Activated CD4-positive, alpha-beta T cell treated with anti-CD3 and anti-CD28 coated beads, Interleukin-2, amount 50 U/mL, for 24 hours (primary cell): ENCODE measurements at places on chromosomes 3 and 15.

DNA sequence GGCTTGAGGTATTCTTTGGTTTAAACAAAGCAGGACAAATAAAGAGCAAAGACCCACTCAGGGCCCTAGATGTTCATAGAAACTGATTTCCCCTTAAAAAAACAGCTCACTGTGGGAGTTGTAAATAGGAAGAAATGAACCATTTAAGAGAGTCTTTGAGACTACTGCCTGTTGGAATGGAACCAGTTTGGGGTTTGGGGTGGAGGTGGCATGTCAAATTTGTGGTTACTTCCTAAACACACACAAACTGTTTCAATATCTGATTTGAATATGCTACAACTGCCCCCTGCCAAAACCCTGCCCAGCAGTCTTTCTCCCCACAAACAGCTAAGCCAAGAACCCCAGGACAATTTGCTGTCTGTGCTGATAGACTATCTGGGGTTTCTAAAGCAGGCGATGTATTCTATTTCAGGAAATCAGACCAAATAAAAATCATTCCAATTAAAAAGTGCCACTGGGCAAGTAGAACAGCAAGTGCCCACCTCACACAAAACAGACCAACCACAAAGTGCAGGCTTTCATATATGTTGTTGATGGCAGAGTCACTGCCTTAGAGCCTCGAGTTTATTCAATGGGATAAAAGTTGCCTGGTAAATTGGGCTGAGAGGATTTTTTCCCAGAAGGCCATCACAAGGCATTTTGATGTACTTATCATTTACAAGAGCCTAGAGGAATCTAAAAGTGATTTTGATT, 293.9 kb upstream of the PROK2 start:
- DNase-seq: no peak

DNA sequence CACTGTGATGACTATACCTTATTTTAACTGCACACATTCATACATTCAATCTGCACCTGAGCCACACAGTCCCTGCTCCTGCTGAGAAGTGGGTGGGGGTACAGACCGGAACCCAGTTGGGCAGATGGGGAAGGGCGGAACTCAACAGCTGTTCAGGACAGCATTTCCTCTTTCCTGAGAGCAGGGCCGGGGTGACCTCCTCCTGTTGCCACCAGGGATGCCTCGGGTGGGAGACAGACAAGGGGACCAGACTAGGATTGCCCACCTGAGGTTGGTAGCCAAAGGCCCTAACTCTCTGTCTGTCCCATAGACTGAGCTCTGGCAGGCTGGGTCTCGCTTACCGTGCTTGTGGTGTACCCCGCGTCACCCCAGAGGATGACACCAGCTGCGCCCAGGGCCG, 3.9 kb downstream of the HYAL2 start:
- DNase-seq: no peak

GRCh38 chr3:149609595-149609994, 48.2 kb downstream of the WWTR1 start:
- DNase-seq: no peak

DNA sequence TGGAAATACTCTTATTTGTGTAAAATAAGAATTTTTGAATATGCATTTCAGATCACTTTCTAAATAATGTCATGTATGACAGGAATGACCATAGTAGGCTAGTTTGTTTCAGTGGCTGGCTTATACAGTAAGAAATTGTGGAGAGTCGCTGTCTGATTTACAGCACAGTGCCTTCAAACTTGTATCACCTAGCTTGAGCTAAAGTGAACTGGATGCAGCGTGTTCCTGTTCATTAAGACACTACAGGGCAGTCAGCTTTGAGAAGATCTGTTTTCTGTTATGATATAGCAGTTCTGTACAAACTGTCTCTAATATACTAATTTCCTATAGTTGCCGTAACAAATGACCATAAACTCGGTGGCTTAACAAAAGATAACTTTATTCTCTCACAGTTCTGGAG, 9.9 kb downstream of the CLDN16 start:
- DNase-seq: no peak

DNA sequence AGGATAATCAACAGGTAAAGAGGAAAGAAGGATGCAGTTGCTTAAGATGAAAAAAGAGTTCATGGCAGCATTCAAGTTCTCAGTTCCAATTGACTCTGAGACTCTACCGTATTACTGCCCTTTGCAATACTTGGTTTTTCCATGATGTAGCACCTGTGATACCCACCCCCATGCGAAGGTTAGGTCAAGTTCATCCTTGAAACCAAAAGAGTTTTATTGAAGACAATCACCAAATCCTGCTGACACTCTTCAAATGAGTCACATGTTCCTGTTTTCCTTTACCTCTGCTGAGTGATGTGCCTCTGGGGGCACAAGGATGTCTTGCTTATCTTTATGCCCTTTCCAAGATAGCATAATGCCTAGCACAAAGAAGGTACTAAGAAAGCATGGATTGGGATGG, 111.3 kb upstream of the SLC7A14 start:
- DNase-seq: no peak

GRCh38 chr15:33461671-33462070, 150.9 kb downstream of the RYR3 start:
- DNase-seq: no peak

DNA sequence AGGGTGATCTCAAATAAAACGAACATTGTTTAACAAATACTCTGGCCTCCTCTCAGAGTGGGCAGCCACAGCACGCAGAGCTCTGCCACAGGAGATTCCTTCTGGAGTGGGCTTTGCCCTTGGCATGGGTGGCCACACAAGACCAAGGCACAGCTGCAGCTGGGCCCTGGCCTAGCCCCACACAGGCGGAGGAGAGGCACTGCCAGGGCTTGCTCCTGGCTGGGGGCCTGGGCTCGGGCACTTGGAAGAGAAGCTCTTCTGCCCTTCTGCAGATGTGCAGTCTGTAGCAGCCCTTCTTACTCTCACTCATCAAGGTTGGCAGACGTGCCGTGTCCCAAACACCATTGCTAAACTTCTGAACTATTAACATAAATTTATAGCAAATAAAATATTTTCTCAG, 67.2 kb downstream of the CRTC3 start:
- no peak for DNase-seq

GRCh38 chr15:75067123-75067830, 43.9 kb downstream of the PPCDC start:
- DNase-seq: no peak

GRCh38 chr15:72365844-72366243, 10.0 kb downstream of the HEXA start:
- no peak for DNase-seq

- no peak for DNase-seq
Measured at GRCh38 chr3:52352566-52352965, 36.4 kb downstream of the DNAH1 start.

- DNase-seq: no peak
Measured at GRCh38 chr15:83810110-83810509, 156.2 kb downstream of the ADAMTSL3 start.

DNA sequence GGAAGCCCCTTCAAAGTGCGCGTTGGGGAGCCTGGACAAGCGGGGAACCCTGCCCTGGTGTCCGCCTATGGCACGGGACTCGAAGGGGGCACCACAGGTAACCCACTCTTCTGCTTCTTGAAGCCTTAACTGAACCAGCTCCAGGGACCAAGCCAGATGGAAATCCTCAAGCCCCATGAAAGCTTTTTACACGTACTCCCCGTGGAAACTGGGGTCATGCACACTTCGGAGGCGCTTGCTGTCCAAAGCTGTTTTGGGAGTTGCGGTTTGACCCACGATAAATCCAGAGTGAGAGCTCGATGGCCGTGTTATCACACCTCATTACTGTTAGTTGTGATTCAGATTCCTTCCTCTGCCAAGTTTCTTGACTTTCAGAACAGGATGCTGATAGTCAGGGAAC, 47.5 kb downstream of the DNASE1L3 start:
- no peak for DNase-seq

GRCh38 chr3:195587824-195588223, 4.1 kb upstream of the APOD start:
- no peak for DNase-seq

DNA sequence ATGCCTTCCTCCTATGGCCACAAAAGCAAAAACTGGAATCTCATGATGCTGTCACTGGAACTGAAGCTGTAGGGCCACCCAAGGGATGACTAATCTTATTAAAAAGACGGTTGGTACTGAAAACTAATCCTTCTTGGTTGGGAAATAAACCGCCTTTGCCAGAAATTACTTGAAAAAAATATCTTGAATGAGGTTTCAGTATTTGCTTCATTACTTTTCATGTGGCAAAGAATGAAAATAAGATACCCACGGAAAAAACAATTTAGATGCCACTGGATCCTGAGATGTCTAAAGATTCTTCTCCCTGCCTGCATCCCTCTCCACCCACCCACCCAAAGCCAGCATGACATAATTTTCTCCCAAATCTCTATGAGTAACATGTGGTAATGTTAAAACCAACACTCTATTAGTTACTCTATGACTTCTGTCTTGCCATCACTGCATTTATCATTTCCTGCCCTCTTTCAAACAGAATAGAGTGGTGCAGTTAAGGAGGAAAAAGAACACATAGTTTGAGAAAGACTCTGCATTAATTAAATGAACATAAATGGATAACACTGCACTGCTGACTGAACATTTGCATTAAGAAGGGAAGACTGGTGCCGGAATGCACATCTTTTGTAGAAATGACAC, 111.8 kb upstream of the DPH6 start:
- no peak for DNase-seq

DNA sequence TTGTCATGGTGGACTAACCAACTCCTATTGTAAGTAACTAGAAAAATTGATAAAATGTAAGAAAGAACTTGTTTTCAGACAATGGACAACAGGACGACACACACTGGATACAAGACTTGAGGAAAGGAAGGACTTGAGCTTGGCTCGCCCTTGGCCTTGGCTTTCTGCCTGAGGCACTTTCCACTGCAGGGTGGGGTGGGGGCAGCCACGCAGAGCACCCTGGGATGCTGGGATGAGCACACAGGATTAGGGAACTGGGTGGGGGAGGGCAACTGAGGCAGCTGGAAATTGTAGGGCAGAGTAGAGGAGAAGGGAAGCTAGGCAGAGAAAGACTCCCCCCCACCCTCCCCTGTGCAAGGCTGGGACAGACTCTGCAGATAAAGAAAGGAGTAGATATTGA, 25.5 kb upstream of the HHATL start:
- DNase-seq: no peak

- DNase-seq: no peak
Measured at GRCh38 chr15:41599061-41599460, 40.0 kb downstream of the TYRO3 start.

- no peak for DNase-seq
Measured at GRCh38 chr3:196645096-196645495, 5.6 kb downstream of the NRROS start.

DNA sequence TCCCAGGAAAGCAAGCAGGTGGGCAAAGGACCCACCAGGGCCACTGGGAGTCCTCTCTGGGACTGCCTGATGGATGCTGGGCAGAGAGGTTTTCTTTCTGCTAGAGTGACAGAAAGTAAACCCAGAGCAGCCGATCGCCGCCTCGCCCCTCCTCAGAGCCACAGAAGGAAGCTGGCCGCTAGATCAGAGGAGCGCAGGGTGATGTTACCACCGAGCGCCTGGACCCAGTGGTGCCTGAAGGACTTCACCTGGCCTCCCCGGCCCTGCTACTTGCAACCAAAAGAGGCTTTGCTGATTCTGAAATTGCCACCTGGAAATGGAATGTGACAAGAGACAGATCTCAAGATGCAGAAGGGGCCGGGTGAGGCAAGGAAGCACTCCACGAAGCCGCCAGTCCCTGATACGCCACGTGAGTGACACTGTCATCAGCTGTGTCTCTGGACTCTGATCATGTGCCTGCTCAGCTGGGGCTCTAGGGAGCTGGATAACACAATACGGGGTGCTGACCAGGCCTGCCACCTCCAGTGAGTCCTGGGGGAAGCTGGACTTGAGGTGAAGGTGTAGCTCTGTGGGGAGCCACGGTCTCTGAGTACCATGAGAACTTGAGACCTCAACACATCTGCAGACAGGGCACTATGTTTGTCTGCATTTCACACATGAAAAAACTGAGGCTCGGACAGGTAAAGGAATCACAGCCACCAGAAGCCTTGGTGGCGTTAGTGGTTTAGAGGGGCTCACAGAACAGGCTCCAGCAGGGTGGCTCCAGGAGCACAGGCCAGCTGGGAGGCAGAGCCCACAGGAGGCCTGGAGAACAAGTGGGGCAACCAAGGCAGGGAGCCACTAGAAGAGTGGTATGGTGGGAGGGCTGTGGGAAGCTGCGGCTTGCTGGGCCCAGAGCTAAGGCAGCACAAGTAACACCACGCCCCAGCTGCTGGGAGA, 137.9 kb upstream of the PRR20G start:
- no peak for DNase-seq

DNA sequence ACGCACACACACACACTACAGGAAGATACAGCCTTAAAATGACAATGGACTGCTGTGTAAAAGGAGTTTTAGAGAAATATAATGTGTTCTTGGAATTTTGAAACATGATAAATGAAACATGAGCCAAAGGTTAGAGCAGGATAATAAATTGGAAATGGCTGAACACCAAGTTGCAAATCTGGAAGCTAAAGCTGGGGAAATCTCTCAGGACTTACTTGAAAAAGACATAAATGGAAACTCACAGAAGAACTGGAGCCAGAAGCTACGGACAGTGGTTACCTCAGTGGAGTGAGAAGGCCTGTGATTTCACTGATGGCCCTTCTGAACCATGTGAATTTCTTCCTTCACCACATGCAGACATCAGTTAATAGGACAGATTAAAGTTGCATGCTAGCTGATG, 37.3 kb upstream of the ATP10A start:
- DNase-seq: no peak

GRCh38 chr15:62992302-62992701, 50.2 kb upstream of the TPM1 start:
- no peak for DNase-seq

DNA sequence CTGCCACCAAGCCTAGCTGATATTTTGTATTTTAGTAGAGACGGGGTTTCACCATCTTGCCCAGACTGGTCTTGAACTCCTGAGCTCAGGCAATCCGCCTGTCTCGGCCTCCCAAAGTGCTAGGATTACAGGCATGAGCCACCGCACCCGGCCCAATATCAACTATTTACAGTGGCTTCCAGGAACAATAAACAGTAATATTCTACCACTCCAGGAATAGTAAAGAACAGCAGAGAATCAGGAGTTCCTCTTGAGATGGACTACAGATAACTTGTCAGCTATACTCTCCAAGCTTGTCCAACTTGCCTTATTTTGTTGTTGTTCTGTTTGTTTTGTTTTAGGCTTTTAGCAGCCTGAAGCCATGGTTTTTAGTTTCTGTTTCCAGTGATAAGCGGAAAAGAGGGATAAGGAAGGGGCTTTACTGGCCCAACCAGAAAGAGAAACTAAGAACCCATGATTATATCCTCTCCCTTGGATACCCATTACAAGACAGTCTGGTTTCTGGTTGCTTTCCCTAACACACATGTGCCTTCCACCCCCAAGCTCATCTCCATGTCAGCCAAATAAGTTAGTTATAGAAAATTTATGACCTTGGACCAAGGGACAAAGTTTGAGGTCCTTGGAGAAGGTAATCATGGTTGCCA, 36.7 kb downstream of the ARHGEF3 start:
- DNase-seq: no peak

- DNase-seq: no peak
Measured at GRCh38 chr3:43862992-43863805, 172.5 kb downstream of the ABHD5 start.
